ENCODE measurements at places on chromosomes 1 and 21.

- DNase-seq = no peak
Measured at GRCh38 chr1:228964178-228965089, 229.2 kb downstream of the RHOU start.

GRCh38 chr1:161982507-161982895, 41.2 kb downstream of the OLFML2B start:
- no peak for DNase-seq

DNA sequence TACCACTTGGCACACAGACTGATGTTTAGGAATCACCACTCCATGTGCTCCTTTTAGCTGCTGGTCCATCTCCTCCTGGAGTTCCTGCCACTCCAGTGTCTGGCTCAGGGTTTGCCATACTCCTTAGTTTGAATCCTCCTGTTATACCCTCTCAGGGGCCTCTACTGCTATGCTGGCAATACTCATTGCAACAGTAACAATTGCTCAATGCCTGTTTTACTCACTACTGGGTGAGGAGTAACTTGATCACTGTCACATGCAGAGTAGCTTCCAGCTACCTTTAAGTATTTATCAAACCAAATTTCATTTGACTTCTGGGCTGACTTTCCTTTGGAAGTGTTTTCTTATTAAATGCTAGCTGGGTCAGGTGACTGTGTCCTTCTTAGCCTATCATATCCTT, 107.2 kb upstream of the WLS start:
- no peak for DNase-seq

DNA sequence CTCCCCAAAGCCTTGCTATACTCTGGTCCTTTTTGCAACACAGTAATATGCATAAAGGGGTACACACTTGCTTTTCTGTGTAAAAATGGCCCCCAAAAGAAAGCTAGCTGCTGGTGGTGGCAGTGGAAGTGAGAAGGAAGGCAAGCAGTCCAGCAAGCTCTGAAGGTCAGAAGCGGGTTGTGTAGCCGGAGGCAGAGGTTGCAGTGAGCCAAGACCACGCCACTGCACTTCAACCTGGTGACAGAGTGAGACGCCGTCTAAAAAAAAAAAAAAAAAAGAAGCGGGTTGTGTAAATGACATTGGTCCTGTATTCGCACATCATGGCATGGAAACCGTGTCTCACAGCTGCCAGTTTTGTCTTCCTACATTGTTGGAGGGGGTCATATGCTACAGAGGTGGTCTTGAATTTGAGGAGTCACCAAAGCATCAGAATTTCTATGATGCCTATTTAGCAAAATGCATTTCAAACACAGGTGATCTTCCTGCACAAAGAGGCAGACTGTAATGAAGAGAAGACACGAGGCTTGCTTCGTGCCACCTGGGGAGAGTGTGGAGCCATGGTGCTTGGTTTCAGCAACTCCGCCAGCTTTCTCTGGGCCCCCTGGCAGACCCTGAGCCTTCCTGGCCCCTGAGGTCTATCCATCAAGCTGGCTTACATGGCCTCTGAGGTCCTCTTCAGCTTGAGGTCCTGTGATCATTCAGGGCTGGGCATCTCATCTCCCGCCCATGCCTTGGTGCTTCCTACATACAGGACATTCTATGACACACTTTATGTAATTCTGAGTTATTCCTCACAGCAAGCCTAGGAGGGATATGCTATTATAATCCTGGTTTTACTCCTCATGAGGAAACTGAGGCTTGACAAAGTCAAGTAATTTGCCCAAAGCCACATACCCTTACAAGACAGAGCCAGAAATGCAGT, 71.0 kb downstream of the TOMM20 start:
- no peak for DNase-seq

- no peak for DNase-seq
Measured at GRCh38 chr1:111731956-111732355, 7.2 kb downstream of the INKA2 start.

DNA sequence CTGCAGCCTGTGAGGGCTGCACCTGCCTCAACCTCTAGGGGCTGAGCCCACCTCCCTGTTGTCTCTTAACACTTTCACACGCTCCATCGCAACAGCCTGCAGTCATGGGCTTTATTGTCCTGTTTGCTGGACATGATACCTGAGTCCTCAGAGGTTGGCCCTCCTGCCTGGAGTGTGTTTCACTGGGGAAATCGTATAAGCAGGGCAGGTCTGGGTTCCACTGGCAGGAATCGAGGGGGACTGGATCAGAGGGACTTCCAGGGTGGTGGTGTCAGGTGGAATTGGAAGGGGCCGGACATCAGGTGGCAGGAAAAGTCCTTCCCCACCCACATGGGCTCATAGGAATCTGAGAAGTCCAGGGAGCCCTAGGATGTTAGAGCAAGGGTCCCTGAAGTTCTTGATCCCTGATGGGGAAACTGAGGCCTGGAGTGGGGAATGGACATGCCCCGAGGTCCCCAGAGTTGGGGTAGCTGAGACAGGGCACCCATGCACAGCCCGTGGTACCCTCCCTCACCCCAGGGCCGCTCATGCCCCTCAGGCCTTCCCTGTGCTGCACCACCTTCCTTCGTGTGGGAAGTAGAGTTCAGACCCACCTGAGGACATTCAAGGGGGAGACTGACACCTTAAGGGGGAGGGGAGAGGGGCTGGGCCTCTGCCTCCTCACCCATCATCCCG, 66.6 kb downstream of the PIK3CD start:
- no peak for DNase-seq

GRCh38 chr1:47479664-47480063, 41.8 kb downstream of the FOXD2 start:
- no peak for DNase-seq

- no peak for DNase-seq
Measured at GRCh38 chr1:212121779-212122178, 86.2 kb downstream of the DTL start.

GRCh38 chr1:24841593-24841992, 88.5 kb downstream of the RUNX3 start:
- DNase-seq = no peak

DNA sequence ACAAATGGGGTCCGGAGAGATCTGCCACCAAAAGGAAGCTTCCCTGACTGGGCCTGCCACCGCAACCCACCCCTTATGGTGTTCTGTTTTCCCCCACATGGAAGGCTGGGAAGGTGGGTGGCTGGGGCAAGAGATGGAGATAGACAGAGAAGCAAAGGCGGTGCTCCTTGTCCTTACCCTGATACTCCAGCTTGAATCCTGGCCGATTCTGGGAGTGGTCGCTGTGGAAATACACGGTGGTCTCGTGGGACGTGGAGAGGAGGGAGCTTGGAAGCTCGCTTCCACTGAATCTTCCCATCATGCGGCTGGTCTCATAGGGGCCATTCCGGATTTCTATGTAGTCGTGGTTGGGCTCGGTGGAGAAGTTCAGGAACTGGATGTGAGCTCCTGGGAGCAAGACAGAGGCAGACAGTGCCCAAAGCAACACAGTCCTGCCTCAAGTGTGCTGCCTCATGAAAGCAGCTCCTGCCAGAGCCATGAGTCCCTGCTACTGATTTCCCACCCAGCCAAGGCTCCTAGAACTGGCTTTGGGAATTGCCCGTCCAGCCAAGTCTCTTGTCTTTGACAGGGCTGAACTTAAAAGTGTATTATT, 138.5 kb downstream of the ZSCAN20 start:
- DNase-seq = no peak

DNA sequence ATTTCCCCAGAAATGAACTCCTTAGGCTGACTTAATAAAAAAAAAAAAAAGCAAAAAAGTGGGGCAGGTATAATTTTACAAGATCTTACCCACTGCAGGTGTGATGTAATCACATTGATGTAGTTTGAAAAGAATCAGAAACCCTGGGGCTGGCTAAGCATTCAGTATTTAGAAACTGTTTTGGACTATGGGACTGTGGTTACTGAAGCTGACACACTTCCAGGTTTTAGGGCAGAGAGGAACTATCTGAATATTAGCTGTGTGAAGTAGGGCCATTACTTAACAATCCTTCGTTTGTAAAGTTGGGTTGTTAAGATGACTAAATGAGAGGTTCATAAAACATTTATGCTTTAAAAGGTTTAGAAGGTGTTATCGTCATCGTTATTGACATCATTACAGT, 165.3 kb downstream of the FASLG start:
- no peak for DNase-seq

DNA sequence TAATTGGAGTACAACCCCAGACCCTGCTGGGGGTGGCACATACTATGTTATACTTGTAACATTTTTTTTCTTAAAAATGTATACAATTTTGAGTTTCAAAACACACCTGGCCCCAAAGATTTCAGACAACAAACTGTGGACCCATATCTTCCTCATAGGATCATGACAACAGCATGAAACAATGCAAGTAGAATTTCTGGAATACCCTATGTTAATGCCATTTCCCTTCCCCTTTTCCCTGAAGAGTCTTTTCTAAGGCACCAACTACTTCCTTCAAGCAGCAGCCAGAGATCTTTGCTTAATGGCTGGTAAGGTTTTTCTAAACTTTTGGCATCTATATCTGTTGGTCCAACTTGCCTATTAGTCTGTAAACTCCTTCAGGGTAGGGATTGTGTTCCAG, 99.9 kb upstream of the SERBP1 start:
- no peak for DNase-seq

- DNase-seq = no peak
Measured at GRCh38 chr1:161398900-161399256, 31.2 kb upstream of the CFAP126 start.

GRCh38 chr1:36089393-36090121, 865 bp downstream of the ADPRS start:
- DNase-seq = no peak

DNA sequence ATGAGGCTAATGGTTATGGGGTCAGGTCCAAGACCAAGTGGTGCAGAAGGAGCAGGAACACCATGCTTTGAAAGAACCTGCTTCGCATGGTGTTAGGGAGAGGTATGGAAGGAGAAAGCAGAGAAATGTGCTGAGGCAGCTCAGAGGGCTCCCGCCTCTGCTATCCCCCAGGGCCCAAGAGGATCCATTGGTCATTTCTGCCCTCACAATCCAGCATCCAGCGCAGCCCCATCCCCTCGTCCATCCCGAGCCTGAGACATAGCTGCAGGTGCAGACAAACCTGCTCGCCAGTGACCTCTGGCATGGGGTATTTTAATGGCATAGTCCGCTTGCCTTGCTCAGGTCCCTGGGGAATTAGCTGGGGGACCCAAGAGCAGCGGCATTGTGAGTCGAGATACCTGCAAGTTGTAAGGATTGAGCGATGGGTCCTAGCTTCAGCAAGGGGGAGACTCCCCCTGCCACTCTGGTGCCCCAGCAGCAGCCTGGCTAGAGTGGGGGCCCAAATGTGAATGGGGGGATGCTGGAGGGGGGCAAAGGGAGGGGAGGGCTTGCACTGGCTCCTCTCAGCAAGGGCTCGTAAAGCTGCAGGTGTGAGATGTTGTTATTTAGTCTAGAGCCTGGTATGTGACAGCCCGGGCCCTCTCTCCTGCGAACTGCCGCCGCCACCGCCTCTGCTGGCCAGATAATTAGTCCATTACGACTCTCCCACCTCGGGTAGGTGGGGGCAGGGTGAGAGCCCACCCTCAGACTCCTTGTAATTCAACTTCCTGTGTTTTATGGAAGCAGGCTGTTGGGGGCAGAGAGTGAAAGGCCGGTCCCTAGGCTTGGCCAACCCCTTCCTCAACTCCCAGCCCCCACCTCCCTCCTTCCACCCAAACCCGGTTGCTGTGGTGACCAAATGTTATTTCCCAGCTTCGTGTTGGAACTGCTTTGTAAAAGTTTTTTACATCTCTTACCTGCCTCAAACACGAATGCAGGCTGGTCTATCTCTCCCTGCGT, 118.8 kb downstream of the RNF220 start:
- DNase-seq = no peak

GRCh38 chr1:221165839-221166500, 286.7 kb downstream of the HLX start:
- no peak for DNase-seq

DNA sequence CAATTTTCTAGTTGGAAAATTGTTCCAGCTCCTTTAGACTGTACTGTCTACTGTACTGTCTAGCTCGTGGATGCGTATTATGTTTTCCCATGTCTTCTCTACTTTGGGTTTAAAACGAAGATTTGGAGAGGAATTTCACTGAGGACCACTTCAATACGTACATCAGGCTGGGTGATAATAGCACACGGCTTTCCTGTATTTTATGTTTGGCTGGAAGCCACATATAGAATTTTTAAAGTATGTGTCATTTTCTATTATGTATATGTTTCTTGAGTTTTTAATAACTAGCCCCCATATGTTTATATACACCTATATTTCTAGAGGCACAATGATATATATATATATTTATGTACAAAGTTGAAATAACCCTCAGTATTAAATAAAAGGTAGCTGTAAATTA, 226.4 kb downstream of the GREM2 start:
- DNase-seq = no peak

GRCh38 chr1:46405197-46405555, 11.1 kb downstream of the FAAH start:
- DNase-seq = no peak

- no peak for DNase-seq
Measured at GRCh38 chr1:33163621-33164519, 18.0 kb downstream of the TRIM62 start.

DNA sequence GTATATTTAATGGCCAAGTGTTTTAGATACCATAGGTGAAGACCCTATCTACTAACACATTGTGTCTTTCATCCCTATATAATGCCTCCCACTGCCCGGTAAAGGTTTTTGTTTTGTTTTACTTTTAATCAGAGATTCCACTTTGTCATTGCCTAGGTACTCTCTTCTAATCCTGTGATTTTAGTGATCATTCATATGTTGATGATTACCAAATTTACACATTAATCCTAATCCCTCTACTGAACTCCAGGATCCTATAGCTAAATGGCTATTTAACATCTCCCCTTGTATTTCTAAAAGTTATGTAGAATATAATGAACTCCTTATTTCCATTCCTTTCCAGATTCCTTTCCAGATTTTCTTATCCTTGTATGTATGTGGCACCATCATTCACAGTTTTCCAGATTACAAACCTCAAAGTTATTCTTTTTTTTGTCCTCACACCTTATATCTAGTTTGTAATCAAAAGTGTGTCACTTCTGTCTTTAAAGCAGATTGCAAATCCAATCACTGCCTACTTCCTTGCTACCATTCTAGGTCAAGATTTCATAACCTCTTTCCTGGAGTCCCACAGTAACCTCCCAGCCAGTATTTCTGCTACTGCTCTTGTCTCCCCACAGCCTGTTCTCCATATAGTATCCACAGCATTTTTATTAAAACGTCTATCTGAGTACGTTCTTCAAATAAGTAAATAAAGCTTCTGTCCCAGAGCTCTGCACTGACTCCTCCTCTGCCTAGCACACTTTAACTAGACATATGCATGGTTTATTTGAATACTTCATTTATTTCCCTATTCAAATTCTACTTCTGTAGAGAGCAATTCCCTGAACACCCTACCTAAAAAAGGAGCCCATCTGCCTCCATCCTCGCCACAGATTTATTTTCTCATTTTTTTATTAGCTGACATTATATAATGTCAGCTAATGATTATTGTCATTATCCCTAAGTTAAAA, 157.8 kb downstream of the KCNT2 start:
- no peak for DNase-seq

DNA sequence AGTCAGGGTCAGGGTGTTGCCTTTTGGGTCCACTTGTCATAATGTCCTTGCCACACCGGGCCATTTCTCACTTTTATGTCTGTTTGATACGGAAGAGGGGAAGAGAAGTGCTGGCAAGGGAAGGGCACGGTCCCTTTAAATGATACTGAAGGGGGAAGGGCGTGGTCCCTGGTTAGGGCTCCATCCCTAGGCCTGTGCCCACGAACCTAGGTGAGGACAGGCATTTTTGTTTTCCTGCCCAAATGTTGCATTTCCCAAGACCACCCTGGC, 25.2 kb downstream of the B3GALT5 start:
- DNase-seq = no peak

- peak; percentile 84 for DNase-seq
Measured at GRCh38 chr1:9004700-9005394, 21.4 kb downstream of the SLC2A7 start.
